ENCODE measurements at places on chromosomes 3 and 15.
A peak's percentile ranks its signal among the peaks of the same experiment; 100 is the strongest.

GRCh38 chr3:169494982-169495381 lies 168.5 kb downstream of the MECOM start:
- no peak for DNase-seq

GRCh38 chr15:98853617-98854420 lies 153.8 kb downstream of the PGPEP1L start:
- DNase-seq = no peak

DNA sequence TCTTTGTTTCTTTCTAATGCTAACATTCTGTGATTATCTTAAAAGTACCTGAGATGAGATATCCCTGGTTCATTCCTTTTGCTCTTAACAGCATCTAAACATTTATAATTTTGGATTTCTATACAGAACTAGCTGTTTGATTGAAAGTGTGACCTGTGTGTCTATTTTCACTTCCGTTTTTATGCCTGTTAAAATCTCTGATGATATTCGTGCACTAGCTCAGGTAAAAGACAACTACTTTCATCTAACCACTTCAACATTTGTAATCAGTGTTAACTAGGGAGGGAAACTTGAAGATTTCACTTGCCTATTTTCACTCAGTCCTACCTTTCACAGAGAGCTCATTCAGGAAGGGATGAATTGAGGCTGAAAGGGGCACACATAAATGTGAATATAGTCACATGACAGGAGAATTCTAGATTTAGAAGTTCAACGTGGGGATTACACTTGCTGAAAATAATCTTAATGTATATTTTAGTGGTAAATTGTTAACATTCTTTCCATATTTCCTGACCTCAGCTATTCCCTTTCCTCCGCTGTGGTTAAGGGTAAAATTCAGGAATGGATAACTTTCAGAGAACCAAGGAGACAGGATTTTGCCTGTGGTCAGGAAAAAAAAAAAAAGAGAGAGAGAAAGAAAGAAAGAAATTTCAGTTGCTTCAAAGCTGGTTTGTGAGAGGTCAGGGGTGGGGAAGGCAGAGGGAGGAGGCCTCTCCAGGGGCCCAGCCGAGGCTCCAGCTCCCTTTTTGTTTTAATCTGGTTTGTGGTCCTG lies 159.8 kb upstream of the TSC22D2 start:
- no peak for DNase-seq

GRCh38 chr3:41265823-41266273 lies 66.5 kb downstream of the CTNNB1 start:
- DNase-seq = no peak

GRCh38 chr3:170473358-170473757 lies 54.7 kb downstream of the CLDN11 start:
- DNase-seq = peak; percentile 4

All from hematopoietic multipotent progenitor cell treated with erythropoietin and hydrocortisone succinate and interleukin-3 and kit ligand, for 4 days (in vitro differentiated cells).